Lung (tissue), 17 donors: ENCODE measurements at places on chromosomes 2 and 18.

DNA sequence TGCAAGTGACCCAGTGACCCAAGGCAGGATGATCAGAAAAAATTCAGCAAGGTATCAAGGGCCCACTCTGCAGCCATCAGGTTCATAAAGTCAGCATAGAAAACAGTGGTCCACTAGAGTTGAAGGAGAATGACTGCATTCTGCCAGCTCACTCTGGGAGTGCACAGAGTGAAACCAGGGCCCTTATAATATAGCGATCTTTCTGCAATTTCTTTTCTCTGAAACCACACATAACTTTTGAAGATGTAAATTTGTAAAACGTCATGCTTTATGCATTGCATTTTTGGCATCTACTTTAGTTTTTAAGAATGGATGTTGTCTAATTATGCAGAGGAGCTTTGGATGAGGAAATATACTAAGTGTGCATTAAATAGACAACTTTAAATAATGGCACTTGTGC is 225.0 kb upstream of the SMIM21 start:
- DNase-seq: no peak

DNA sequence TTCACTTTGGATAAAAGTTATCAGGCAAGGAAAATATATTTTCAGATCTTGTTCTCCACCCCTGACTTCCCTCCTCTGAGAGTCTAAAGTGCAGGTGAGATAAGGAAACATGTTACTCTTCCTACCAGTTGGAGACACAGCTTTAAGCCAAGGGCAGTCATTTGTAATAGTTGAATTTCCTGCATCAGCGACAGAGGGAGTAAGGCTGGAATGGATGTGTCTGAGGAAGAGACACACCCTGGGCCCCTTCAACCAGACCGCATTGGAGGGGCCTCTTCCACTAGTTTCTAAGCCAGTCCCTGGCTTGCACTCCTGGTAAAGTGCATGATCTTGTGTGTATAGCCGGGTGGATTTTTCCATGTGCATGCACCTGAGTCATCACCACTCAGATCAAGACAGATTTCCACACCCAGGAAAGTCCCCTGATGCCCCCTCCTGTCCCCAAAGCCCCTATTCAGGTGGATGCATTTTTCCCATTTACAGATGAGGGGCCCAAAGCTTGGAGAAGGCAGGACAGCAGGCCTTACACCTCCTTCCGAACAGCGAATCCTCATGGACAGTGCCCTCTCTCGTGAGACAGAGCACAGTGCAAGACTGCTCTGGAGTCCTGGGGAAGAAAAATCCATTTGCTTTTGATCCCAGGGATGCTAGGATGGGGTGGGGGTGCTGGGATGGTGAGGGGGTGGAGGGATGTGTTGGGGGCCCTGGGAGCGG is 66.7 kb upstream of the SH3RF3 start:
- no peak for DNase-seq

GRCh38 chr18:32086881-32087280 is 4.8 kb upstream of the RNF138 start:
- no peak for DNase-seq

DNA sequence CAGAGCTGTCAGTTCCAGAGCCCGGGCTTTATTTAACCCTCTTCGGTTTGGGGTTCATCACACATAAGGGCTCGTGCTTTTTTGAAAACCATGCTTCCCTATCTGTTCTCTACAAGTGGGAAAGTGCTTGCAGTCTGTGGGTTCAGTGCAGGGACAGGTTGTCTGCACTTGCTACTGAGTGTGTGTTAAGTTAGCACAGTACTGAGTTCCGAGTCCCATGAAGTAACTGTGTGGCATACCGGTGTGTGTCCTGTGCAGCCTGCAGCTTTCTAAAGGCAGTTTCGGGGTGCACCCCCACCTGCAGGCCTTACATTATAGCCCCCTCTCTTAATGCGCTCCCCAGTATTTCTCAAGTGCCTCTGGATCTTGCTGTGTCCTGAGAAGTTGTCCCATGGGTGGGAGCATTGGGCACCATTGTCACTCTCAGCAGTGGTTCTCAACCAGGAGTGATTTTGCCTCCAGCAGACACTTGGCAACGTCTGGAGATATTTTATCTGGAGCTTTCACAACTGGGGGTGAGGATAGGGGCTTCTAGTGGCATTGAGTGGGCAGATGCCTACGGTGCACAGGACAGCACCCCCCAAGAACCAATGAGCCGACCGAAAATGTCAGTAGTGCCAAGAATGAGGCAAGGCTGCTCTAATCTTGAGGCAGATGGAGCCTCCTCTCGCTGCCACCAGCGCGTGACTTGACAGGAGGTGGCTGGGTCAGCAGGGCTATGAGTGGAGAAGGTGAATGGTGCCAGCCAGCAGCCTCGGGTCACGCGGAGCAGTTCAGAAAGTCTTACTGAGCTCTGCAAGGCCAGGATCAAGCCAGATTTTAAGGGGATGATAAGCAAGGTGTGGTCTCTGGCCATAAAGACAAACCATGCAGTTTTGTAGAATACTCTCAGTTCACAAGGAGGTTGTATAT is 152.2 kb downstream of the SMAD7 start:
- DNase-seq: no peak

DNA sequence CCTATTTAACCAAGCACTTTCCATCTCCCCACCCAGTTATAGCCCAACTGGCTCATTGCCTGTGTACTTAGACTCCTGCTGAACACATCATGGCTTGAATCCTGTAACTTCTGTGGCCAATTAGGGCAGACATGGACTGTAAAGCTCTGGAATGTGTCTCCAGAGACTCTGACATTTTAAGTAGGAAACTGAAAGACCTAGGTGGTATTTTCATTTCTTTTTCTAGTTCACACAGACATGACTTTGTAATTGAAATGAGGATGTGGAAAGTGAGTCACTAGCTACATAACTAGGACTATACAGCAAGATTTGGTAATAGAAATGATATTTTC is 12.2 kb downstream of the DOK1 start:
- DNase-seq: no peak

DNA sequence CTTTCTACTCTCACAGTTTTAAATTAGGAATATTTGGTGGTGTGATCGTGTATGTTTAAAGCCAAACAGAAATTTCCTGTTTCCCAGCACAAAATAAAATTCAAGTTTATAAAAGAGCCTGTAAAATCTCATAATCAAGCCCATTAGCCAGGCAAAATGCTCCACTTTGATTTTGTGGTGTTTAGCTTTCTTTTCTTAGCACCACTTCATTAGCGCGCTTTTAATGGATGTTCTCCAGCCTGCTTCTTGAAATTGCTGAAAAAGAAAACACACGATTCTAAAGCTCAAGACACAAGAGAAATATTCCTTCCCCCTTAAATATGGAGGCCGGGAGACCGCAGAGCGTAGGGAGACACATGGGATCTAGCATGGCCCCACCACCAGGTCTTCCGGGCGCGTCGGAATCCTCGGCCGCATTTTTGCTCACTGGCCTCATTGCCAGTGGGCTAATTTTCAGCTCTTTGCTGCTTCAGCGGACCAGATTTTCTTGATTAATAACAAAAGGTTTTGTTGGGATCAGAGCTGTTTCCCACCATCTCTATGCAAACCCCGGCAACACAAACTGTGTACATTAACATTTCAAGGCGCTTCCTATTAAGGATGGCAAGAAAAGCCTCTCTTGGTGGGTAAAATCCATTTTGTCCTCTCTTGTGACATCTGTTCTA is 40.4 kb upstream of the ID2 start:
- DNase-seq: peak; percentile 78

DNA sequence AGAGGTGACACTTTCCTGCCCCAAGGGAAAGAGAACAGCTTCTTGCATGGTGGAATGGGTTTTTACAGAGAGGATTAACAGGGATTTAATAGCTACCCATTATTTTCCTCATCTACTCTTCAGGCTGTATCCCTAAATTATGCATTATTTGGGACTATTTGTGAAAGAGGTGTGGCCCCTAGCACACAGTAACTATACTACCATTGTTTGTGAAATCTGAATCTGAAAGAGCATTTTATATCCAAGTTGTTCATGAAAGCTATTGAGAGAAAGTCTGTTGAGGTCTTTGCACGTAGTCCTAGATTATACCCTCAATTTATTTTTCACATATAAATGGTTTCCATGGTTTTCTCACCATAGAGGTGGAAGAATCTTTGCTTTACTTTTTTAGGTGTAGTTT is 78.1 kb downstream of the SPTBN1 start:
- no peak for DNase-seq

- no peak for DNase-seq
These were observed 79.9 kb downstream of the NYAP2 start for GRCh38 chr2:225479386-225479785.

DNA sequence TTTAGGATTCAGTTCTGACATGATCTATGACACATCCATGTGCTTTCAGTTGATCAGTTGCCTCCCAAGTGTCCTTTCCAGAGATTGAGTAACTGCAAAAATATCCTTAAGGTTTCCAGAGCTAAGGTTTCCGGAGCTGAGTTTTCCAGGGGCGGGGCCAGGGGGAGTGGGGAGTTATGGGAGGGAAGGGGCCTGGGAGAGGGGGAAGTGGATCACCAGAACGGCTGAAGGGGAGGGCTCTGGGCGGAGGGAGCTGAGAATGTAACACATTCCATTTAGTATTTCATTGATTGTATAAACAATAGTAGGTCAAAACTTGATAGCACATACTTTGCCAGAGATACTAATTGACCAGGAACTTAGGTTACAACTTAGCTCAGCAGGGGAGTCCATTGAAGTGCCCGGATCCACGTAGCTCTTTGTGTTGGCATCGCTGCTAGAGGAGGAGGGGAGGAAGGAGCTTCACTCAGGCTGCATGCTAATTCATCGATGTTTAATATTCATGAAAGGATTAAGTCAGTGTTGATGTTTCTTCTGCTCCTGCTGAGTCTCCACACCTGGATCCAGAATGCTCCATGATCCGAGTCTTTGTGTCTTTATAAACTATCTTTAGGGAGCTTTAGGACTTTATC is 289.8 kb downstream of the ALPK2 start:
- DNase-seq: peak; percentile 85

GRCh38 chr2:239918749-239919148 is 106.4 kb downstream of the NDUFA10 start:
- no peak for DNase-seq

- DNase-seq: no peak
These were observed 86.5 kb upstream of the ACAA2 start for GRCh38 chr18:49899657-49900330.

DNA sequence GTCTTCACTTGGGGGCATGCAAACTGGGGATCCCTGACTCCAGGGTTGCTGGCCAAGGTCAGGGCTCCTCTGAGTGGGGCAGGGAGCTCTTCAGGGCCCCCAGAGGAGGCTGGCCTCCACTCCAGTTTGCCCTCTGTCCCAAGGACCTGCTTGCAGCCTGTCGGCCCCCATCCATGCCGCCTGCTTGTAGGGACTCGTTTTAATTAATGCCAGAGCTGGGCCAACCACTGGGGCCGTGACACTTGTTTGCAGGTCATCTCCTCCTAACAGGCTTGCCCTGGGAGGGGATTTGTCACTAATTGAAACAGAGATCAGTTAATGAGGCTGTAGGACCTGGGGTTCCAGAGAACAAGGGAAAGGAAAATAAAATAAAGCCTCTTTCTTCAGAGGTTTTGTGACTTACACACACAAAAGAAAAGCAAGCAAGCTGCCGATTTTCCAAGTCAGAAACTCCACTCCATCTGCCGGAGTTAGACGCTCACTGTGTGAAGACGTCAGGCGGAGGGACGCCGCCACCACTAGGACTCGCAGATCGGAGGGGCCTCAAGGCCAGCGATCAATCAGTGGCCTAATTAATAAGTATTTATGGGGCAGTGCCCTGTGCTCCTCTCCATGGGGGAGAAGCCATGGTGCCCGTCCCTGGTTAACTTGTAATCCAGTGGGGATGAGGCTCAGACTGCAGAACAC is 75.9 kb downstream of the SFXN5 start:
- DNase-seq: no peak

- DNase-seq: no peak
These were observed 871.5 kb downstream of the RNF144A start for GRCh38 chr2:7788736-7789135.

- no peak for DNase-seq
These were observed 89.9 kb upstream of the PELI1 start for GRCh38 chr2:64234150-64234549.

- DNase-seq: no peak
These were observed 1.0 kb downstream of the PSTPIP2 start for GRCh38 chr18:46070815-46071652.

DNA sequence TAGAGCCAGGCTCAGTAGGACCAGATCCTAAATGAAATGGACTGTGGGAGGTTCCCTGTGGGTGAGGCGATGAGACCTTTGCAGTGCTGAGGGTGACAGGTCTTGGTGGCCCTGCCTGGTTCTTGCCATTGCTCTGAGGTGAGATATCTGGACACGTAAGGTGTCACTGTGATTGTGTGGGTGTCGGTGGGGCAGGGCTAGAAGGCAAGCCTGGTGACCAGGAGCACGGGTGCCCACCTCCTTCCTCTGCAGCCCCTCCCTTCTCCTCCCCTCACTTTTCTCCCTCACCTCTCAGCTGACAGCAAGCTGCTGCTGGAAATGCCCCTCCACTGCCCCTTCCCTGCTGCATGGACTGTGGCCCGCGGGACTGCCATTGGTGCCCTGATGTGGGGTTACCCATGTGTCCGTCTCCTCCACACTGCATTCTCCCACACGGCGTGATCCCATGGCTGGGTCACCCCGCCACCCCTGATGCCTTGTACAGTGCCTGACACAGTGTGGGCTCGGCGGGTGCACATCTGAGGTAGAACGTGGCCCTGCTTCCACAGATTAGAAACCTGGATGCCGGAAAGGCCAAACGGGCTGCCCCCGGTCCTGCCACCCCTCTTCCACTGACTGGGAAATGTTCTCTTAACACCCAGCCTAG is 55.6 kb upstream of the FOSL2 start:
- DNase-seq: no peak

DNA sequence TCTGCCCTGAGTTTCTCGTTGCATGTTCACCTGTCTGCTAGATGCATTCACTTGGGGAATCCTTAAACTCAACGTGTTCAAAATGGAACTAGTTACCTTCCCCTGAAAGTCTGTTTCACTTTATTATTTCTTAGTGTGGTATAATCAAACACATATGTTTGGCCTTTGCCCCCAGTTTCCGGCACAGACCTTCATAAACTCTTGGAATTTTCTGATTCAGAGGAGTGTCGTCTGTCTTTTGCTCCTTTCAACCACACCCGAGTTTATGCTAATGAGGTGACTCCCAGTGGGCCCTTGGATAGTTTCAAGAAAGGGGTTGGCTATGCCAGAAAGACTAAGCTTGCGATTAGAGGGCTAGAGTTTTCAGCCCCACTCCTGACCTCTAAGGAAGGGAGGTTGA is 198.9 kb downstream of the CDCA7 start:
- no peak for DNase-seq

- DNase-seq: no peak
These were observed 73.2 kb downstream of the MBP start for GRCh38 chr18:77059294-77059916.

- no peak for DNase-seq
These were observed 71.8 kb downstream of the FMNL2 start for GRCh38 chr2:152406836-152407161.

DNA sequence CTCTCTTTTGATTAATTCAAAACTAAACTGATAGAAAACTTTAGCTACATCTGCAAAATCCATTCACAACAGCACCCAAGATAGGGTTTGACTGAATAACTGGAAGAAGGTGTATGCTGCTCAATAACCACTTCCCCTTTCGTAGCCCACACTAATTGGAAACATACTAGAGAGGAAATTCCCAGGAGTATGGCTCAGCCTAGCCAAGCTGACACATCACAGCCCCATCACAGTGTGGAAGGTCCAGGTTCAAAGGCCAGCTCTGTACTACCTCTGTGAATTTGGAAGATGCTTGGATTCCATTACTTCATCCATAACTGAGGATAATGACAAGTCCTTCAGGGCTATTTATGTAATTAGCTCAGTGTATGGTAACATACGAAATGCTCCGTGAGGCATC is 185.4 kb downstream of the FBXO15 start:
- no peak for DNase-seq

- DNase-seq: peak; percentile 92
These were observed 165.0 kb downstream of the ANTXR1 start for GRCh38 chr2:69177785-69178636.

- peak; percentile 66 for DNase-seq
These were observed 80.2 kb downstream of the SMAD4 start for GRCh38 chr18:51110073-51110797.
